ENCODE measurements at places on chromosomes 7 and 10.
A peak's percentile ranks its signal among the peaks of the same experiment; 100 is the strongest.

- DNase-seq = no peak
Measured at GRCh38 chr10:63712717-63713115, 191.5 kb downstream of the REEP3 start.

DNA sequence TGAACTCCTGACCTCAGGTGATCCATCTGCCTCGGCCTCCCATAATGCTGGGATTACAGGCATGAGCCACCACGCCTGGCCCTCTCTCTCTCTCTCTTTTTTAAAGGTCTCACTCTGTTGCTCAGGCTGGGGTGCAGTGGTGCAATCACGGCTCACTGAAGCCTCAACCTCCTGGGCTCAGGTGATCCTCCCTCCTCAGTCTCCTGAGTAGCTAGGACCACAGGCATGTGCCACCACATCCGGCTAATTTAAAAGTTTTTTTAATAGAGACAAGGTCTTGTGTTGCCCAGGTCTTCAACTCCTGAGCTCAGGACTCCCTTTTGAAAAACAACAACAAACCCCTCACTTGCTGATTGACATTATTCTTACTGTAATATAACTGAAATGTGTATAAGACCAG lies 11.6 kb downstream of the PALD1 start:
- DNase-seq = no peak

GRCh38 chr7:29105752-29106668 lies 40.3 kb downstream of the CPVL start:
- DNase-seq = no peak

GRCh38 chr7:134662166-134662870 lies 15.7 kb downstream of the BPGM start:
- no peak for DNase-seq

- DNase-seq = no peak
Measured at GRCh38 chr7:117582219-117582704, 102.4 kb downstream of the CFTR start.

DNA sequence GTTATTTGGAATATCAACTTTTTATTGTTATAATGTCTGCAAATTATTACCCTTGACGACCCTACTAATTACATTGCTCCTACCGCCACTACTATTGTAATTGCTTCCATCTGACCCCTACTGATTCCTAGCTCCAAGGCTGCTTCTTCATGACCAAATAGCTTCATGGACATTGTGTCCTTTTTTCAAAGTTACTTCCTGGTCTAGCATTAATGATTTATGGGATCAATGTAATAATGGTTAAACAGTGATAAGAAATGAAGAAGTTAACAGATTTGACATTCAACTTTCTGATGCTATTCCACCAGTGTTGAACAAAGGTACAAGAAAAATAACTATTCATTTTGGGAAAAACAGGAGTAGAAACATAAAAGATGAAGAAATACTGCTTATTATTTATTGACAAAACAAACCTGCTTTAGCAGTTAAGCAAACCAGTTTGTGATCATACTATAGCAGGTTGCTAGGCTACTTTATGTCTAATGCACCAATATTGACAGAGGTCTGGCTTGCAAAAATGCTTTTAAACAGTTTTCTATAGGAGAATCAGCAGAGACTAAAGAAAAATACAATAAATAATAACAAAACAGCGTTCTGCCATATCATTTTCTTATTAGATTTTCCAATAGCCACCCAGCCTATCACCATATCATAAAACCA lies 125.8 kb downstream of the PCLO start:
- no peak for DNase-seq

DNA sequence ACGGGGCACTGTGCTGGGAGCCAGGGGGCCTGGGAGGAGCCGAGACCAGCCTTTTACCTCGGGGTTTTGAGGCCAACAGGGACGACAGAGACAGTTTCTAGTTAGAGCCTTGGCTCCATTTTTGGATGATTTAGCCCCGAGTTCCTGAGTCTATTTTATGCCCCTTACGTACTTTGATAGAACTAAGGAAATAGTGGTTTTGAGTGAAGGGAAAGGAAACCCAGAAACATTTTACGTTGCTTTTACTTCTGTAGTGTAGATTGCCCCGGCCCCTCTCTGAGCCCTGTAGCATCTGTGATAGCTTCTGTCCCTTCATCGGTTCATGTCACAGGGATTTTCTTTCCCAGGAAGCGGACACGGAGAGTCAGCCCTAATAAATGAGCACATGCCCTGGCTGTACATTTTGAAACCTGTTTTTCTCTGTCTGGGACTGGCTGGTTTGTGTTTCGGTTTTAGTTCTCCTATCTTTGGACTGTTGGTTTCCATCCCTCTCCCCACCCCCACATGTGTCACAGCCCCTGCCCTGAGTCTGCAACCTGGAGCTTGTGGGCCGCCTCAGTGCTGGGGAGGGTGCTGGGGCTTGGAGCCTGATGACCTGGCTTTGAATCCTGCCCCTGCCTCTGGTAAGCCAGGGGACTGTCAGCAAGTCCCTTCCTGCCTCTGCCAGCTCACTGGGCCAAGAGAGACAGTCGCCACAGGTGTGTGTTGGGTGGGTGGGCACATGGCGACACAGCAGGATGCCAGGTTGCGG lies 6.9 kb upstream of the ORAI2 start:
- peak; percentile 76 for DNase-seq

DNA sequence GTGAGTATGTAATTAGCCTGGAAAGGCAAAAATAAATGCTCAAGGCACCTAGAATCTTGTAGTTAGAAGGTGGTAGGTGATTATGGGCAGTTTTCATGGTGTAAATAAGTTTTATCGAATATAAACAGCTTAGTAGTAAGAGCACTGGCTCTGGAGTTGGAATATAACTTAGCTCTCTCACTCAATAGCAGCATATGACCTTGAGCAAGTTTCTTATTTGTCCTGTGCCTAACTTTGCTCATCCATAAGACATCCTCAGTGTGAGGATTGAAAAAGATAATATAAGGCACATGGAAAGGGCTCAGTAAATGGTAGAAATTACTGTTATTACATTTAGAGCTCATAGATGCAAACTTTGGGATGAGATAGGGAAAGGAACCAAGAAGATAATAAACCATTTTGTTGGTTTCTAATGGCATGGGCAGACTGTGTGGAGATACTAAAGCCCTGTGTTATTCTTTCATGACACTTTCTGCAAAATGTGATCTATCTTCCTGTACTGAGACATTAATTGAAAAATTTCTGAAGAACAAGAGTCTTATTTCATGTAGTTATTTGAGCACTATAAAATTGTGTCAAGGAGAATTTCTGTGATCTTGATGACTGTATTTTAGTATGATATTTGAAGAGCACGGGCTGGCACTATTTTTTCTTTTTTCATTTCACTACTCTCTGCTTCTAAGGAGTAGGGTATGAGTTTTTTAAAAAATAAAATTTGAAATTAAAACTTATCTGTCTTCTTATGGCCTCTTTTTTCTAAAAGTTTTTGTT lies 3.1 kb downstream of the SLK start:
- no peak for DNase-seq

DNA sequence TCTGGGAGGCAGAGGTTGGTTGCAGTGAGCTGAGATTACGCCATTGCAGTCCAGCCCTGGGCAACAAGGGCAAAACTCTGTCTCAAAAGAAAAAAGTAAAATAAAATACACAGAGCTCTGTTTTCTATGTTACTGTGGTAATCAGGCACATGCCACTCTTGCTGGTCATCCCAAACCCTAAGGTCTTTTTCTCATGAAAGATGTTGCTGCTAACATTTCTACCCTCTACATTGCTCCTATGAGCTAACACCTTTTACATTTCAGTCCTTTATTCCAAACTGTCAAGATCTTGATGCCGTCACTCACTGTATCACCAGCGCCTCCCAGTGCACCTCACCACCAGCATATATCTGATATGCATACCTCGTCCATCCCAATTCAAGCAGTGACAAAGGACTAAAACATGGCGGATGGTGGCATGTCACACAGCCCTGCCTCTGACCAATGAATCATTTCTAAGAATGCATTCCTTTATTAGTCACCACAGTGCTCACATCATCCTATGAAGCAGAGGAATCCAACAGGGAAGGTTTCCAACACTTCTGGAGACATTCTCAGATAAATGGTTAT lies 4.3 kb downstream of the DAGLB start:
- no peak for DNase-seq

DNA sequence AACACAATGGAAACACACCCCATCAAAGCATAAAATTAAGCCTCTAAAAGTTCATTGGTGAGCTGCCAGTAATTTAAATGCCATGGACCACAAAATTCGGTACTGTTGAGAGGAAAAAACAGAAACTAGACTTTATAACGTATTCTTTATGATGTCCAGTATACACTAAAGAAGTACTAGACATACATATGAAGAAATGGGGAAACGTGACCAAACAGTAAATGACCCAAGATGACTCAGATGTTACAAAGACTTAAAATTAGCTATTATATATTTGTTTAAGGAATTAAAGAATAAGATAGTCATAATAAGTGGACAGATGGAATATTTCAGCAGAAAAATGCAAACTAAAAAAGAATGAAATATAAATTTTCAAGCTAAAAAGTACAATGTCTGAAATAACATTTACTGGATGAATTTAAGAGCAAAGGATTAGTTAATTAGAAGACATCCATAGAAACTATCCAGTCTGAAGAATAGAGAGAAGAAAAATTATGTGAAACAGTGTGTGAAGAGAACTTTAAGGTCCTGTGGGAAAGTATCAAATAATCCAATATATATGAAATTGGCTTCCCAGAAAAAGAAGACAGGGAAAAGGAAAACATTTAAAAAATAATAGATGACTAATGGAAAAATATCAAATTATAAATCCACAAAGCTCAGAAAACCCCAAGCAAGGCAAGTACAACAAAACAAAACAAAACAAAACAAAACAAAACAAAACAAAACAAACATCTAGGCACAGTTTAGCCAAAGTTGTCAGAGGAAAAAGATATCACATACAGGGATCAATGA lies 69.4 kb downstream of the SAMD9 start:
- no peak for DNase-seq

DNA sequence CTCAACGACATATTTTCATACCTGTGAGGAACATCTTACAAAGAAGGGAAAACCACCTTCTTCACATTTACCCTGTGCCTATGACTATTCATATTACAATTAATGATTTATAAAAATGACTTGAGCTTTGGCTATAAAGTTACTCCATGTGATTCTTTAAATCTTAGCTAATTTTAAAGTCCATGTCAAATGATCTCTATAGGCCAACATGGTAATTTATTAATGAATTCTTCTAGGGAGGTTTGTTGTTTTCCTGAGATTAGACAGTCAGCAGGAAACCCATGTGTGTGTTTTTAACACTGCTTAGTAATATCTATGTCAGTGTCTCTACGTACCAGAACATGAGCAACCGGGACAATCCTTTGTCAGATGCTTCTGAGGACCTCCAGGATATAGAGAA lies 307.3 kb downstream of the IPMK start:
- DNase-seq = no peak

DNA sequence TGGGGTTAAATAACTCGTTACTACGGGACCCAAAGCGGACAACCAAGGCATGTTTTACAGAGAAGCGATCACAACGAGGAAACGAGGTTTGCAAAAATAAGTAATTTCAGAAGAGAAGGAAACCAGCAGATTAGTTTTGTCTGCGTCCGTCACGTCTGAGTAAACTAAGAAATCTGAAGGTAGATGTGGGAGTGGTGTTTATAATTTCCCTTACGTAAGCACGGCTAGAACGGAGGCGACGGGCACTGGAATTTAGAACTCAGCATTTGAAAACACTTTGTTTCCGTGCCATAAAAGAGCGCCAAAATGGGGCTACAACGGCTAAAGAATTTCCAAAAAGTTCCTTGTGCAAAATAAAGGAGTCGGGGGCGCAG lies 718 bp upstream of the UMAD1 start:
- peak; percentile 61 for DNase-seq

- no peak for DNase-seq
Measured at GRCh38 chr7:70612811-70613210, 519.1 kb upstream of the GALNT17 start.

DNA sequence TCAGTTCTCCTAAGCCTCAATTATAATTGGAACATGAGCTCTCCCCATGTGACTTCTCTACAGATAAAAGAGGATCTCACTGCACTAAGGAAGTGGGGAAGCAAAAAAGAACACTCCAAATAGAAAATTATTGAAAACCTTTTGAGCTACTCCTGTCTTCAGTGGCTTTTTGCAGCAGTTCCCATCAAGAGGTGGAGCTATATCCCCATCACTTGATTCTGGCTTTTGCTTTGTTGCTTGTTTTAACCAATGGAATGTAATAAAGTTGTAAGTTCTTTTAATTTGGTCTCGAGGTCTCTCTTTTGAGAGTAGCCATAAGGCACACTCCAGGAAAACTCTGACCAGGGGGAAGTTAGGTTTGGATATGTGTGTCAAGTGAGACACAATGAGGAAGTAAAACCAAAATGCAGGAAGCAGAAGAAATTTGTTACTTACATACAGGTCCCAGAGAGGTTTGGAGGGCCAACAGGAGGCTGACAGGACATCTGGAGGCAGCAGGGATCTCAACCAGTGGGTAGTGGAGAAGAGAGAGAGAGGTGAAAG lies 569.4 kb downstream of the HTR7 start:
- DNase-seq = no peak

- DNase-seq = peak; percentile 27
Measured at GRCh38 chr7:76260171-76260703, 42.2 kb upstream of the HSPB1 start.

- no peak for DNase-seq
Measured at GRCh38 chr10:71887743-71888142, 36.7 kb upstream of the PSAP start.

GRCh38 chr7:52462474-52462873 lies 573.0 kb upstream of the POM121L12 start:
- DNase-seq = no peak

DNA sequence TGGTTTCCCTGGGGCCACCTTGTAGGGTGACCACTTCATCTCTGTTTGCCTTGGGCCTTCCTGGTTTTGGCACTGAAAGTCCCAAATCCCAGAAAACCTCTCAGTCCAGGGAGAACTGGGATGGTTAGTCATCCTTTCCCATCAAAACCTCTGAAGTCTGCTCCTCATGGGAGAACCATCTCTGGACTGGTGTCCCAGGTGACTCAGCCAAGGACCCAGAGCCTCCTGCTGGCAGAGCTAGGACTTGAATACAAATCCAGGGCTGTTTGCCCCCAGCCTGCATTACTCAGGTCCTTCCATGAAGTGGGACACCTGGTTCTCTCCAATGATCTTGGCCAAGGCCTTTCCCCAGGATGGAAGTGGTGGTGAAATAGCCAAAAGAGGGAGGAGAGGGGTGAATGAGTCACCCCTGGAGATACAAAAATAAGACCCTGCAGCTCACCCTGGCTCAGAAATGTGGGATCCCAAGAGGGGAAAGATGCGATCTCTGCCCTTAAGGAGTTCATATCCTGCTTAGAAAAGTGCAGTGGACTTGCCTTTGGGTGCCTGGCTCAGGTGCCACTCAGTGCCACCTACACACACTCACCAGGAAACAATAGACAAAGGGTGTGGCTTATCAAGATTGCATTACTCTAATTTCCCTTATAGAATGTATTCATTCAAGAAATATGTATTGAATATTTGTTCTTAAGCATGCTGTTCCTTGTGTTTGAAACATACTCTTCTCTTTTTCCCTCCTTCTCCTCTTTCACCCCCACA lies 22.0 kb downstream of the ADRA2A start:
- DNase-seq = no peak

- no peak for DNase-seq
Measured at GRCh38 chr7:139753693-139754111, 24.1 kb downstream of the HIPK2 start.

- no peak for DNase-seq
Measured at GRCh38 chr10:131693766-131694165, 207.0 kb upstream of the PPP2R2D start.

- DNase-seq = no peak
Measured at GRCh38 chr10:89534826-89535166, 598 bp downstream of the SLC16A12 start.

- DNase-seq = no peak
Measured at GRCh38 chr10:89391907-89392756, at the start of gene IFIT1. TSS of gene IFIT1 (plus strand) at chr10:89392623. CDS start at chr10:89392713, 90 bp downstream.

All from activated naive CD4-positive, alpha-beta T cell treated with anti-CD3 and anti-CD28 coated beads, Interleukin-2, amount 50 U/mL, for 16 hours (primary cell).